ENCODE measurements at places on chromosomes 2 and 18. TPM values are rescaled to one million over a fixed set of nuclear protein-coding genes. Genes with fewer than 3 reads are reported as not detected.

- no peak for DNase-seq
These were observed 685.1 kb upstream of the SLC8A1 start for GRCh38 chr2:41137031-41137430.

Gene RESP18
- polyA plus RNA-seq = not detected

Gene C2orf80
- not detected for polyA plus RNA-seq

Gene MTCL1
- polyA plus RNA-seq = 44.7 TPM

DNA sequence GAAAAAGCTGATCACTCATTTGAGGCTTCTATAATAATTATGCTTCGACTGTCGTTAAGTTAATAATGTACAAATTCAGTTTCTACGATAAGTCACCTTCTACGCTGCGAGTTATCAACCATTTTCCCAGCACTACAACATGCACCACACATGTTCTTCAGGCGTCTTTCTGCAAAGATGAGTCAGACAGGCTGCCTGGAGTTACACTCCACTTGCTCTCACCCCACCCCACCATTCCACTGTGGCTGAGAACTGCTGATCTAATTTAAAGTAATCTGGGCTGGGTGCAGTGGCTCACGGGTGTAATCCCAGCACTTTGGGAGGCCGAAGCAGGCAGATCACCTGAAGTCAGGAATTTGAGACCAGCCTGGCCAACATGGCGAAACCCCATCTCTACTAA lies 218.6 kb downstream of the DYM start:
- DNase-seq = peak; percentile 80

GRCh38 chr2:176504440-176504839 lies 235.2 kb downstream of the MTX2 start:
- no peak for DNase-seq
